Stimulated activated CD4-positive, alpha-beta T cell treated with anti-CD3 and anti-CD28 coated beads, Interleukin-4, amount 100 ng/mL, for 4 hours (primary cell): ENCODE measurements at places on chromosomes 1 and 21.

- no peak for DNase-seq
These were observed 34.7 kb upstream of the TNFRSF1B start for GRCh38 chr1:12132078-12132477.

DNA sequence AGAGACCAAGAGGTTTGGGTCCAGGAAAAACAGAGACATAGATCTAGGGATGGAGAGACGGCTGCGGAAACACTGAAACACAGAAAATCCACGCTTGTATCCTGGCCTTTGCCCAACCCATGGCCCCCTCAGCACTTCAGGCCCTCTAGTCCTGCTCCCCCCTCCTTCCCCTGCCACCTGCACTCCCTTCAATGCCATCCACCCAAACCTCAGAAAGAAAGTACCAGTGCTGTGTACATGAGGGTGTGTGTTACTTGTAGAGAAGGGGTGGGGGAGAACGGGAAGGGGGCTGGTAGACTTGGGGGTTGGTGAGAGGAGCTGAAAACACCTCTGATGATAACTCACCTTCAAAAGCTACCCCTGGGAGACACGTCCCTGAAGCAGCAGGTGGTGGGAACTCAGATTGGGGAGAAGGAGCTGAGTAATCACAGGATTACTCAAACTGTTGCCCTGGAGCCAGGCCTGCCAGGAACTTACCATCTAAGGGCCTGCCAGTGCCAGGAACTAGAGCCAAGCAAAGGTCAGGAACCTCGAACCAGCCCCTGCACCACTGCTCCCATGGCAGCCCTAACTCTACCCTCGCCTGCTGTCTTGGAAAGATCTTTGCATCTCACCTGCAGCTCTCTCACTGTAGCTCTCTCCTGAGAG is 11.5 kb downstream of the RORC start:
- no peak for DNase-seq

DNA sequence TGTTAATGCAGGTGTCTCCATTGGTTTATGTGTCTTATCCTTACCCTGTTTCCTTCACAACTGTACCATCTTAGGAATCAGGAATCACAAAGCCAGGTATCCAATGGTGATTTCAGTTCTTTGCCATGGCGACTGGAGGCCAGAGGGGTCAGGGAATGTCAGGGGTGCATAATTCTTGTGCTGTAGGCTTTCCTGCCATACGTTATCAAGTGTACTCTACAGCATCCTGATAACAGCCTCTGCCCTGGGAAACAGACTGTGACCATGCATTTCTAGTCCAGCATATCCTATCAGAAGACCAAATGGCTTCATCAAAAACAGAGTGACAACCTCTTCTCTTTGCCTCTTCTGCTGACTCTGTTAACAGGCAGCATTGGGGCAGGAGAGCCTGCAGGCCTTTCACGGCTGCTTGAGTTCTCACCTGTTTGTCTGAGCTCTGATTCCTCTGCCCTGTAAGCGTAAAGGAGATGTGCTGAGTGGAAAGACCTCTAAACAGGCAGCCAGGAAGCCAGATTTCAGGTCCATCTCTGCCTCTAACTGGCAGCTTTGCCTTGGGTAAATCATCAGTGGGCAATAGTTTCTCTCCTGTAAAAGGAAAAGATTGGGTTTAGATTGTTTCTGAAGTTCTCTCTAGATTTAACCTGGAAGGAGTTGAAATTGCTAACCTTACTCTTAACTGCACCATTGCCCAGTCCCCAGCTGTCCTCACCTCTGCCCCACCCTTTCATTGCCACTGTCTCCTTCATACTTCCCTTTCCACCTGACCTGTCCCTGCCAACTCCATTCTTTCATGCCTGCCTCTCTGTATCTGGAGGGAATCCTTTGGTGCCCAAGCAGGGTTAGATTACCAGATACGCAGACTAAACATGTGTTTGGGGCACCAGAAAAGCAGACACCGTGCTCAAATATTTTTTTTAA is 80.2 kb downstream of the LRRC8D start:
- no peak for DNase-seq

- DNase-seq, result no peak
These were observed 11.7 kb upstream of the FGR start for GRCh38 chr1:27646676-27647075.

GRCh38 chr1:205294934-205295333 is 26.6 kb downstream of the NUAK2 start:
- no peak for DNase-seq
